ENCODE measurements at places on chromosomes 2 and 18.

DNA sequence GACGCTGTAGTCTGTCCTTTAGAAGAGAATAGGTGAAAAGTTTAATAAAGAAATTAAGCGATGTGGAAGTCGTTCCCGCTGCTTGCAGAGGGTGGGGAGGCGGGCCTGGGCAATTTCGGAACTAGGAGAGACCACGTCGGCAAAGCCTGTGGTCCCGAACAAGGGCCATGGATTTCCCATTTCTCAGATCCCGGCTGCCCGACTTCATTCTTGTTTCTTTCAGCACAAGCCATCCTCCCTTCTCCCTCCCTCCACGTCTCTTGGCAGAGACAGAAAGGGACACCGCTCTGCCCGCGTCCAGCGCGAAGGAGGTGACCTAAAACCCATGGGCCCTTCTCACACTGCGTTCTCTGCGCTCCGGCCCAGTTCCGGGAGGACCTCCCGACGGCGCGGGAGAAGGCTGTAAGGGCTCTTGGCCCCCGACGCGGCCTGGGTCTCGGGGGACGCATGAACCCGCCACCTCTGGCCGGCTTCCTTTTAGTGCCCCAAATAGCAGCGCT lies 2.2 kb upstream of the BCL2L11 start:
- no peak for DNase-seq

- DNase-seq, result no peak
These were observed 1.2 kb downstream of the STON1 start for GRCh38 chr2:48531141-48531648.

DNA sequence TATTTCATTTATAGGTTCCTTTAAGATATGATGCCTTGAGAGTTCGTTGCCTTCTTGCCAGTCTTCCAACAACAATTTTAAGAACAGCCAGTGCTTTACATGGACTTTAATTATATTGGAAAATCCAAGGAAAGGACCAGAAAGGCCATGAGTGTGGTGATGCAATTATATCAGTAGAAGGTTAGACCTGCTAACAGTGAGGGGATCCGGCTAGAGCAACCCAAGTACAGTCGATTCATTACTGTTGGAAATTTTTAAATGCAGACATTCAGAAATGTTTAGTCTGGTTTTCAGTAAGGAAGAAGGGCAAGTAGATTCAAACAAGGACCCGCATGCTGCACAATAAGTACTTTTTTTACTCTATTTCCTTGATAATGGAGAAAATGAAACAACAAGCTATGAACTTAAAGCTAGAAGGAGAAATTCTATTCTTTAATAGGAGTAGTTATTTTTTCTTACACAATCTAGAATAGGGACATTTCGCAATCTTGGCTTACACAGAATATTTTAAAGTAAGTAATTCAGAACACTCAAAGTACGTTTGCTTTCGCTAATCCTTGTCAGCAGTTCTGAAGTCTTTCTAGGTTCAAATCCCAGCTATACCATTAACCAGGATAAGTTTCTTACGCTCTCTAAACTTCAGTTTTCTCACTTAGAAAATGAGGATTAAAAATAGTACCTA lies 405.5 kb downstream of the MEIS1 start:
- DNase-seq, result no peak

GRCh38 chr18:10591896-10592295 lies 66.1 kb downstream of the NAPG start:
- no peak for DNase-seq

GRCh38 chr2:95261602-95262001 lies 12.6 kb upstream of the PROM2 start:
- no peak for DNase-seq
